ENCODE measurements at places on chromosomes 12 and 14.

DNA sequence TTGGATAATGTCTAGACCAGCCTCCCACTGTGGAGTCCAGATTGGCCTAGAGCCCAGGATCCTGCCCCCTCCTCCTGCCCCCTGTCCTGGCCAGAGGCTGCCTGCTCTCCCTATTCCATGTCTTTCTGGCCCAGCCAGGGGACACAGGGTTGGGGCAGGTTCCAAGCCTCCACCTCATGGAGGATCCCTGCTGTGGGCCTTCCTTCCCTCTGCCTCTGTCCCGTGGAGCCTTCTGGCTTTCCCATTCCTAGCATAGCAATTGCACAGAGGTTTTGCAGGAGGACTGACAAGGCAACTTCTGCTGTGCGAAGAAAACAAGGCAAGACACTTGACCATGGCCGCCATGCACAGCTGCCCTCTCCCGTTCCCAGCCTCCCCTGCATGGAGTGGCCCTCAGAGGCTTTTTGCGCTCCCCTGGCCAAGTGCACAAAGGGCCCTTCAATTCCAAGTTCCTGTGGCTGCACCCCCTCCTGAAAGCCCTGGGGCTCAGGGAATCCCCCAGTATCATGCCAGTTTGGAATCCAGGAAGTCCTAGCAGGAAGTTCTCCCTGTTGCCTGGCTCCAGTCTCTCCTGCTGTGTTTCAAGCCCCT, 42.1 kb downstream of the KRT80 start:
- DNase-seq: no peak

DNA sequence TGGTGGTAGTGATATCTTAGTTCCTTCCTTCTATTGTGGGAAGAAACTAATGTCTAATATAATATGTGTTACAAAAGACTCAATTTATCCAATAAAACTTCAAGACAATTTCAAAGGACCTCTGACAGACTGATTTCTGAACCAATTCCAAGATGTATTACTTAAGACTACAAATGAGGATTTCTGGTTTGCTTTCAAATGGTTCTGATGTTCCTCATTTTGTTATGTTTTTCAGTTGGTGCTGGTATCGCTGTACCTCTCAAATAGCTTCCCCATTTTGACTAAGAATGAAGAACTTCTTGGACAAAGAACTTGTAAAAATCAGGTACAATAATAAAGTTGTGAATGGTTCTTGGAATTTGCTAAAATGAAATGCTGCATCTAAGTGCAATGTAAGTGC, 19.4 kb upstream of the MBIP start:
- no peak for DNase-seq

- DNase-seq: no peak
Measured at GRCh38 chr12:6377667-6377994, 2.3 kb upstream of the SCNN1A start.

GRCh38 chr12:56677680-56678079, 10.4 kb downstream of the PTGES3 start:
- DNase-seq: no peak

DNA sequence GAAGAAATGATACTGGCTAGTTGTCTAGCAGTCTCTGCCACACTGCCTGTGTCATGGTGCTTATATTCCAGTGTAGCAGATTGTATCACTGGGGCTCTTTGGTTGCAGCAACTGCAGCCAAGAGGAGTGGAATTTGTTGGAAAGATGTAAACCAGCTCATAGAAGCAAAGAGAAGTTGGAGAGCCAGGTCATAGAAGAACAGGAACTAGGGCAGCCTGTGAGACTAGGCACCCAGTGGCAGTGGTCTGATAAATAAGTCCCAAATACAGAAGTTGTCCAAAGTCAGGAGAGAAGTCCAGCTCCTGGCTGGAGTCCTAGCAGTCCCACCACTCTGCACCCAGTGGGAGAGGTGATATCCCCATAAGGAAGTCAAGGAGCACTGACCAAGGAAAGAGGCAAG, 172.5 kb upstream of the ARID2 start:
- no peak for DNase-seq

DNA sequence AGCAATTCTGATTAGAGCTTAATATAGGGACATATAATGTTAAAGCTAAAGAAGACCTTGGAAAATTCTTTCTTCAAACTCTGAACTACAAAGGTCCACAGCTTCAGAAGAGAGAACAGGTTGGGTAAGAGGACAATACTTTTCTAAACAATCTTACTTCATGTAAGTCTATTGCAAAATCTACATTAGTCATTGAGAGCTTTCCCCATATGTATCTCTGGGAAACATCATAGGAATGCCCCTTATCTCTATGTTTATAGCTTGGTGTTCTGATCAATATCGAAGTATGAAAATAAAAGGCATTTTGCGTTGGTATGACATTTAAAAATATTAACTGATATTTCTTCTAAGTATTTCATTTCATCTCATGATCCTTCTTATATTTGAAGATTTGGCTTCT, 962.6 kb downstream of the AACS start:
- DNase-seq: no peak

DNA sequence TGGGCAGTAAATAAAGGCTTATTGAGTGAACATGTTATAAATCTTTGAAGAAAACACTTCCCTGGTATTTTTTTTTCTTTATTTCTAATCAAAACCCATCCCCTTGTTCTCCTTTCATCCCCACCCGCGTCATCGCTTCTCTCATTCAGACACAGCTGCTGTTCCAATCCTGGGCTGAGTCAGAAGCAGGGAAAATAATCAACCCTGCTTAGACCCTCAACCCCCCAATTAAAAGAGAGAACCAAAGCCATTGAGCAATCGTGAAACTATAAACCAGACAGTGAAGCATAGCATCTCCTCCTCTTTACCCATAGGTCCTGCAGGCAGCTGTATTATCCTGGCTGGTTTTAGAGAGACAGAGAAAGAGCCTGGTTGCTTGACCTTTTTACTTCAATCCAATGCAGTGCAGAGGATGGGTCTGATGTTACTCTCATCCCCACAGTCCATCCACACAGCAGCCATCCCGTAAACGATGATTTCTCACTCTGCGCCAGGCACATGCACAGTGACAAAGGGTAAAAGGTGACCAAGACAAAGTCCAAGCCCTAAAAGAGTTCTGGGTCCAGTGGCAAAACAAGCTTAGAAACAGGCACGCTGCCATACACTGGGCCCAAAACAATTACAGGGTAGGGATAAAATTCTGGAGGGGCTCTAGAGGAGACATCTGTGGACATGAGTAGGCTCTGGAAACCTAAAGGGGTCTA, 238.3 kb downstream of the GALC start:
- no peak for DNase-seq

GRCh38 chr12:5694759-5695409, 250.2 kb downstream of the ANO2 start:
- no peak for DNase-seq

DNA sequence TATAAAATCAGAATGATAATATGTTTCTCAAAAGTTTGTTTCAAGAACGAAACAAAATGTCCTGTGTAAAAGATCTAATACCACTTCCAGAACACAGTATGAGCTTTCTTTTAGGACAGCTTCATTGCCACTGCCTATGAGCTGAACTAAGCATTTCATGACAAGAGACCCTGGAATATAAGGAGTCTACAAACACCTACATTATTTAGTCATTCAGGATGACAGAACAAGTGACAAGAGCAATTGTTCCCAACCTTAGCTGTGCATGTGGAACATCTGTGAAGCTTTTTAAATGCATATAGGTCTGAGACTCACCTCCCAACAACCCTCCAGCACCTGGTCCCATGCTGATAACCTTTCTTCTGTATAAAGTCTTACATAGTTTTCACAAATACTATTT, 103.1 kb upstream of the GARIN6 start:
- DNase-seq: no peak

DNA sequence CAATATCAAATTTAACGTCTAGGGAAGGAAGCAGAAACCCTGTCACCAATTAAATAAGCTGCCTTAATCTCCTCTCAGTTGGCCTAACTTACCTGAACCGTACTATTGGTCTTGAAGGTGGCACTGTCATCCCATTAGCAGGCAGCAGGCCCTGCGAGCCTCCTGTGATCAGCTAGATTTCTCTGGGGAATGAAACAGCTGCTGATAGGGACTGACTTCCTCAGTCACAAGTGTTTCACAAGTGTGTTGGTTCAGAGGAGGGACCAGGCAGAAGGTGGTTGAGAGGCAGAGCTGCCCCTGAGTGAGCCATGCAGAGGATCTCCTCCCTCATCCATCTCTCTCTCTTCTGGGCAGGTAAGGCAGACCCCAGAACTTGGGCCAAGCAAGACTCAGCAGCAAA, 166.8 kb downstream of the DAD1 start:
- no peak for DNase-seq

GRCh38 chr12:39071611-39072010, 166.2 kb upstream of the CPNE8 start:
- DNase-seq: no peak

GRCh38 chr14:32307881-32308582, 21.1 kb upstream of the AKAP6 start:
- peak; percentile 89 for DNase-seq

DNA sequence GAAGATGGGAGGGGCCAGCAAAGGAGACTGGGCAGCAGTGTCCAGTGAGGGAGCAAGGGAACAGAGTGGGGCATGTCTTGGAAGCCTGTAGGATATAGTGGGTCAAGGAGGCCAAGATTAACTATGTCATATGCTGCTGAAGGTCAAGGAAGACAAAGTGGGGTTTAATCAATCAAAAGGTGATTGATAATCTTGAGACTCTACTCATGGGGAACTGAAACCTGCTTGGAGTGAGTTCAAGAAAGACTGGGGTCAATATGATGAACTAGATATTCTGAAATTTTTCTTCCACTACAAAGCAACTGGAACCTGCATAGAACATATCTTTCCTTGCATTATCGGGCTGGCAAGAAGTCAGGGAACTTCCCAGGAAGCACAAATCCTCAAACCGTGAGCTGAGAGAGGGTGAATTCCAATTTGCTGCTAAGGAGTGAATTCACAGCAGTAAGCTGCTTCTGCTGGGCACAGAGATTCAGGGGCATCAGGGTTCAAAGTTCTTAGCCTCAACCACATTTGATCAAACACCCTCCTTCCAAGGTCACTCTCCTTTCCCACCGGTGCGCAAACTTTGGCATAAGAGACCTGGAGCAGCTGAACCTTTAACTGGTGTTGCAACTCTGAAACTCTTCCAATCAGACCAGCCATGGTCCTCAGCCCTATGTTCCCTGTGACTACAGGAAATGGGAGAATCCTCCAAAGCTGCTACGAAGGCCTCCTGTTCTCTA, 40.3 kb upstream of the DCD start:
- no peak for DNase-seq

GRCh38 chr12:6684609-6685008, 4.6 kb downstream of the ZNF384 start:
- peak; percentile 58 for DNase-seq

GRCh38 chr12:101703487-101703886, 6.0 kb downstream of the CHPT1 start:
- no peak for DNase-seq

- DNase-seq: no peak
Measured at GRCh38 chr12:120498870-120499515, 3.1 kb downstream of the DYNLL1 start.

- DNase-seq: no peak
Measured at GRCh38 chr12:22615963-22616501, 8.9 kb upstream of the ETNK1 start.

DNA sequence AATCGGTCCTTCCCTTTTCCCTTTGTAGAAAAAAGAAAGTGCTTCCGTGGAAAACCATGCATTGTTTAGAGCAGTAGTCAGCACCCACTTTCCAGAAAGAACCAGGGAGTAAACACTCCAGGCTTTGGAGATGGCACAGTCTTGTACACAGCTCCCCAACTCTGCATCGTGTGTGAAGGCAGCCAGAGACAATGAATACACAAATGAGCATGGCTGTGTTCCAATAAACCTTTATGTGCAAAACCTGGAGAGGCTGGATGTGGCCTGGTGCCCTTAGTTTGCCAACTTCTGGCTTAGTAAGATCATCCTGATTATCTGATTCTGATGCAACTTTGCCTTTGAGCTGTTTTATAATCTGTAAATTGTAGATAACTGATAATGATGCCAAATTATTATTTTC, 463.4 kb upstream of the TMEM132C start:
- DNase-seq: peak; percentile 6

- DNase-seq: no peak
Measured at GRCh38 chr12:45203767-45204166, 12.1 kb upstream of the ANO6 start.

DNA sequence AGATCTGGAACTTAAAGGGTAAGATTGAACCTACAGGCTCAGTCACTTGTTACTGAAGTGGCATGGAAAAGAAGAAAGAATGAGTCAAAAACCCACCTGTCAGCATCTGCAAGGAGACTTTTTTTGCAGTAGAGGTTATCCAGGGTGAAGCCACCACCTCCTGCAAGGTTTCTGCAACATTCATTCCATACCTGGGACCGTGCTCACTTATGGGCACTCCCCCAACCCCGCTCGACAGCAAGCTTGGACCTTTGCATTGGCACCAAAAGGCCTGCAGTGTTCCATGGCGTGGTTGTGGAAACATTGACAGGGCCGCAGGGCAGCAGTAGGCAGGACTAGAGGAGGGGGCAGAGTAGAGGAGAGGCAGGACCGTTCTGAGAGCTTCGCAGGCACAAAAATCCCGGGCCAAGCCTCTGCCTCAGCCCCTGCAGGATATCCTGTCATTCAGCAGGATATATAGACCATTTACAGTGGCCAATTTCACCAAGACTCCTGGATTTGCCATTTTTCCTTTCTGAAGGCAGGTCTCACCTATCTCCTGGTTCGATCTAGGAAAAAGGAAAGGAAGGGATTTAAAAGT, at the start of gene STAB2:
TSS of gene STAB2 (plus strand) at position 483 of the 580 bp plus-strand sequence. CDS start 204 bp downstream, outside the sequence.
- DNase-seq: no peak

- no peak for DNase-seq
Measured at GRCh38 chr12:6691473-6691872, 2.3 kb upstream of the ZNF384 start.

- no peak for DNase-seq
Measured at GRCh38 chr14:103561381-103562178, 877 bp downstream of the BAG5 start.

GRCh38 chr14:53389202-53389601, 236.1 kb upstream of the DDHD1 start:
- DNase-seq: no peak

GRCh38 chr14:61475316-61475715, 153.9 kb downstream of the PRKCH start:
- DNase-seq: peak; percentile 99

DNA sequence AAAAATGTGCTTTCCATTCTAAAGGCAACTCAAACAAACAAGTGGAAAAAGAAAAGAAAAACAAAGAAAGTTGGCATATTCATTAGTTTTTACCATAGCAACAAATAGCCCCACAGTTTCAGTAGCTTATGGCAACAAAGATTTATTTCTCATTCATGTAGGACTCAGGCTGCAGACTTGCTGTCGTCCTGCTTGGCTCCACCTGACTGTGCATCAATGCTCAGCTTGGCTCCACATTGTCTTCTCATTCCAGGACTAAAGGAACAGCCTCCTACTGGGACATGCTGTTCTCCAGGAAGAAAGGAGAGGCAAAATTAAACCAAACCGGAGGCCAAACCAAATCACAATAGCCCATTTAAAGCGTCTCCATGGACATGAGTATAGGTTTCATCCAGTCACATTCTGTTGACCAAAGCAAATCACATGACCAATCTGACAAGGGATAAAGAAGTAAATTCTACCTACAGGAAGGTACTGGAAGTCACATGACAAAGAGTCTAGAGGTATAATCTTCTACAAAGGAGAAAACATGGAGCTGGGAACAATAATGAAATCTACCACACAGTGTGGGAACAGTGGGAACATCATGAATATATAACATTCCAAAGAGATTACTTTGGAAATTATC, 222.5 kb downstream of the PIK3C2G start:
- no peak for DNase-seq

Measured in NCI-H2029 treated with DMSO at 0.1 percent for 48 hours (cell line).